Upper lobe of left lung (tissue), 6 donors: ENCODE measurements at places on chromosomes 11 and 22. TPM values are rescaled to one million over a fixed set of nuclear protein-coding genes. Genes with fewer than 3 reads are reported as not detected.

The LRRC4C gene
- total RNA-seq = 1.1 TPM

The ART1 gene
- total RNA-seq = not detected

The VEGFB gene
- 166 TPM for total RNA-seq

The NCAM1 gene
- total RNA-seq = 15.3 TPM

The RAB3IL1 gene
- 9.1 TPM for total RNA-seq

The SAAL1 gene
- total RNA-seq = 7.0 TPM

DNA sequence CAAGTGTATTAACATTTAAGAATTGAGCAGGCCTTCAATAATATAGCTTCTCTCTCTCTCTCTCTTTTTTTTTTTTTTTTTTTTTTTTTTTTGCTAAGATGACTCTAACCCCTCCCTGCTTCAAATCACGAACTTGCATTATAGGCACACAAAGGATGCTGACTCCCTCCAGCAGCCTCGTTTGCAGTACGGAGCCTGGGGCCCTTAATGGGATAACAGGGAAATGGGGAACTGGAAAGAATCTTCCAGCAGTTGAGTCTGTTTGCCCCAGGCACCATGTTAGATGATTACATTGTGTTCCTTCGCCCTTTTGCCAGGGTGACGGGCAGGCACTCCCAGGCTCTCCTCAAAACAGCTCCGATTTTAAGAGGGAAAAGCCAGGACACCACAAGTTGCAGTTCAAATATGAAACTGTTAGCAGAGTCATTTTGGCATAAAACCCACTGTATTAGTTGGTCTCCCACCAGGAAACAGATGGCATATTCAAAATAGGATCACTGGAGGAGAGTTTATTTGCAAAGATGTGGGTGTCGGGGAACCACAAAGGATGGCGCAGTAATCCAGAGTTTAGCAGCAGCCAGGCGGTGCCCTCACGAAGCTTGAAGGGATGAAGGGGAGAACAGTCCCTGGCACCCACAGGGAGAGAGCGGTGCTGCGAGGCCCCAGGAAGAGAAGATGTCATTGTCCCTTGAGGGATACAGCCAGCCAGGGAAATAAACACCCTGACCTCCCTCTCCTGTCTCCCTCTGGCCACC lies 26.5 kb upstream of the TREH start:
- H3K27me3 ChIP-seq = no peaks in the 10 kb centered on the region
- H3K27ac ChIP-seq = no peak overlapping the region
- no peaks in the 10 kb centered on the region for H3K36me3 ChIP-seq
- DNase-seq = no peak
- H3K4me3 ChIP-seq = no peak overlapping the region

DNA sequence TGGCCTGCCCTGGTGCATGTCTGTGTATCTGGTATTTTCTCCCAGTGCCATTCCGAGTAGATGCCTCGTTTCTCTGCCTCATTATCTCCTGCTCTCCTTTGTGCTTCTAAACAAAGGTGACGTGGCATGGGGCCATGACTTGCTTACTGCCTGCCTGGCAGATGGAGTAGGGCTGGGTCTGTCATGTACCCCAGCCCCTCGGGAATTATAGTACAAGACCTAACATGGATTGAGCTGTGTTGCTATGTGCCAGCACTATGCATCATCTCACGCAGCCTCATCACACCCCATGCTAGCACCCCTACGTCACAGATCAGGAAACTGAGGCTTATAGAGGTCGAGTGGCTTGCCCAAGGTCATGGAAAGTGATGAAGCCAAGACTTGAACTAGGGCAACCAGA lies 88.1 kb downstream of the GALNT18 start:
- no peak overlapping the region for H3K27ac ChIP-seq
- H3K4me3 ChIP-seq = no peak overlapping the region
- H3K27me3 ChIP-seq = no peaks in the 10 kb centered on the region
- peaks cover 55% of the 10 kb centered on the region for H3K4me1 ChIP-seq
- no peaks in the 10 kb centered on the region for H3K36me3 ChIP-seq

DNA sequence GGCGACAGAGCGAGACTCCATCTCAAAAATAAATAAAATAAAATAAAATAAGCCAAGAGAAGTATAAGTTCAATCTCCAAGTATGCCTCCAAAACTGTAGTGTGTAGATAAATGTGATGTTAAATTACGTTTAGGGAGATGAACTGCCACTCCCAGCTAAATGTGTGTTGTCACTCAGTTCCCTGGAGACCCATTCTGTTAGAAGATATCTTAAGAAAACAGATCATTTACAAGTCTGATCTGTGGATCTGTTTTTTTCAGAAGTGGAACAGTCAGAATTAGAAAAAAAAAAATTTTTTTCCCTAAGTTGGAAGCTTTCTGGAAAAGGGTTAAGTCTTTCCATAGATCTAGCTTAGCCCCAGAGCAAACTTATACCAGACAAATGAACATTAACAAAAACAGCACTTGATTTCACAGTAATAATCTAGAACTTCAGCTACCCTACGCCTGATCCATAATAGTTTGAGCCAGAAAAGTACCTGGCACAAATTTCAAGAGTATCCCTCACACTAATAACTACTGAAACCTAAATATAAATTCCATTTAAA lies 18.2 kb downstream of the CELF1 start:
- H3K4me3 ChIP-seq = no peak overlapping the region

DNA sequence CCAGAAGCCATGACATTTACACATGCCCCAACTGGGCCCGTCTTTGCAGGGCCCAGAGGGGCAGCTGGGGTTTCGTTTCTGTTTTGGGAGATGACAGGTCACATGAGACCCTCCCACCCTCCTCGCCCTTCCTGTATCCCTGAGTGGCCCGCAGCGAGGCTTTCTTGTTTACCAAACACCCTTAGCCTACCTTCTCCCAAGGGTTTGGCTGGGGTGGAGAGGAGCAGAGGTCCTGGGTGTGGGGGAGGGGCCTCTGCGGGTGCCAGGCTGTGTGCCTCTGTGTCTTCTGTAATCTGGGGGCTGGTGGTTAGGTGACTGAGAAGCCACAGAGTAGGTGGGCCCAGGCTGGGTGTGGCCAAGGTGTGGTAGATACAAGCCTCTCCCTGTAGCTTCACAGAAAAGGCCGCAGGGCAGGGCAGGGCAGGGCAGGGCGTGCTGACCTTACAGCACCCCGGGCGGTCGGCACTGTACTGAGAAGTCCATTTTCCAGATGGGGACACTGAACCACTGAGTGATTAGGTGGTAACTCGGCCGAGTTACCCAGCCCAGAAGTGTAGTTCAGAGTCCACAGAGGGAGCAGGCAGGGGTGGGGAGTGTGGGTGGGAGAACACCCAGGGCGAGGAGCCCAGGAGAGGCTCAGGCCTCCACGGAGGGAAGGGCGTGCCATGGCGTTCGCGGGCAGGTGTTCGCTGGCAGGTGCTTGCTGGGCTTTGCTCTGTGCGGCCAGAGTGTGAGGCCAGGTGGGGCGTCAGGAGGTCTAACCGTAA lies 8.7 kb downstream of the PRR5 start:
- peak; percentile 64 for DNase-seq
- H3K27me3 ChIP-seq = no peaks in the 10 kb centered on the region
- peak overlapping the region; percentile 67 for H3K27ac ChIP-seq

DNA sequence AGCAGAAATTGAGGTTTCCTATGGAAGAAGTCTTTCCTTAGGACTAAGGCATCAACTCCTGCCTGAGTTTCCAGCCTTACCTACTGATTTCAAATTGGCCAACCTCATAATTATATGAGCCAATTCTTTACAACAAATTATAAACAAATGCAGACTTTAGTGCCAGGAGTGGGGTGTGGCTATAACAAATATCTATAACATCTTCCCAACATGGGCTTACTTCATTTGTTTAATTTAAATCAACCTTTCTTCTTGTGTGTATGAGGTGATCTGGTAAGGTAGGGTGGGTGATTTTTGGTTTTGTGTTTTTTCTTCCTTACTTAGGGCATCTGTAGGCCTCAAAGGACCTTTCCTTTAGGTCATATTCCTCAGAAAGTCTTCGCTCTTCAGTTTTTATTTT lies 354.9 kb downstream of the SHANK2 start:
- DNase-seq = no peak

DNA sequence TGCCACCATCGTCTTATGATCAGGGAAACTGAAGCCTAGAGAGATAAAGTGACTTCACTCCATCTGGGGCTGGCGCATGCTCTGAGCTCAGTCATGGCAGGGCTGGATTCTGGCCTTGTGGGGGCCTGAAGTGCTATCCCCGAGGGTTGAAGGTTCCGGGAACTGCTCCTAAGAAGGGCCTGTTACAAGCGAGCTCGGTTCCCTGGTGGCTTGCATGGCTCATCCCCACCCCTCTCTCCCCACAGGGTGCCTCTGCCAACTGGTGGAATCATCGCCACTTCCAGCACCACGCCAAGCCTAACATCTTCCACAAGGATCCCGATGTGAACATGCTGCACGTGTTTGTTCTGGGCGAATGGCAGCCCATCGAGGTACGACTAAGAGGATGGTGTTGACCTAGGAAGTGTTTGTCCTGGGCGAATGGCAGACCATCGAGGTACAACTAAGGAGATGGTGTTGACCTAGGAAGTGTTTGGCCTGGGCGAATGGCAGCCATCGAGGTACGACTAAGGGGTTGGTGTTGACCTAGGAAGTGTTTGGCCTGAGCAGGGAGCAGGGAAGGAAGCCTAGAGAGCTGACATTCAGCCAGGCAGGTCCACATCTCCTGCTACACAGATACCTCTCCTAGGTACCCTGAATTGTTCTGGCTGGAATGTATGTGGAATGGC lies 19.9 kb downstream of the FADS2 start:
- H3K4me1 ChIP-seq = no peaks in the 10 kb centered on the region
- no peaks in the 10 kb centered on the region for H3K27me3 ChIP-seq
- H3K4me3 ChIP-seq = no peak overlapping the region
- DNase-seq = no peak

DNA sequence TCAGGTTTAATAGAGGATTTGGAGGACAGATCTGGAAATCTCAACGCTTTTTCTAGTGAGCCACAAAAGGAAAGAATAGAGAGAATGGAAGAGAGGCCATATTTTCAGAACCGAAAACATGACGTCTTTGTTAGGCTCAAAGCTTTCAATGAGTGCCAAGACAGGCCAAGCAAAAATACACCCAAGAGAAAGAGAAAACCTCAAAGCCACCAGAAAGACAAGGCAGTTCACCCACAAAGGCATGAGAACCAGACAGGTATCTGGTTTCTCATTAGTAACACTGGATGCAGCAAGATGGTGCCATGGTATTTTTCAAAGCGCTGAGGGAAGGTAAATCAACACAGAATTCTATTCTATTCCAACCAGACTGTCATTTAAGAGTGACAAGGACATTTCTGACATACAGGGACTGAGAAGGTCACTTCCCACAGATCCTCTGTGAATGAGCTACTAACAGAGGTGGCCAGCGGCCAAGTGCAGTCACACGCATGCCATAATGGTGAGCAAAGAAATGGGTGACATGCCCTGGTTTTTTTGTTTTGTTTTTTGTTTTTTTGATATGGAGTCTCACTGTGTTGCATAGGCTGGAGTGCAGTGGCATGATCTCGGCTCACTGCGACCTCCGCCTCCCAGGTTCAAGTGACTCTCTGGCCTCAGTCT lies 41.9 kb downstream of the TOLLIP start:
- no peak overlapping the region for H3K27ac ChIP-seq
- no peak overlapping the region for H3K4me3 ChIP-seq
- H3K36me3 ChIP-seq = no peaks in the 10 kb centered on the region
- DNase-seq = no peak
- H3K4me1 ChIP-seq = peaks cover 7% of the 10 kb centered on the region
- H3K27me3 ChIP-seq = no peaks in the 10 kb centered on the region

- no peak overlapping the region for H3K27ac ChIP-seq
- H3K27me3 ChIP-seq = no peaks in the 10 kb centered on the region
These were observed 26.8 kb downstream of the ANO1 start for GRCh38 chr11:70104961-70105360.

DNA sequence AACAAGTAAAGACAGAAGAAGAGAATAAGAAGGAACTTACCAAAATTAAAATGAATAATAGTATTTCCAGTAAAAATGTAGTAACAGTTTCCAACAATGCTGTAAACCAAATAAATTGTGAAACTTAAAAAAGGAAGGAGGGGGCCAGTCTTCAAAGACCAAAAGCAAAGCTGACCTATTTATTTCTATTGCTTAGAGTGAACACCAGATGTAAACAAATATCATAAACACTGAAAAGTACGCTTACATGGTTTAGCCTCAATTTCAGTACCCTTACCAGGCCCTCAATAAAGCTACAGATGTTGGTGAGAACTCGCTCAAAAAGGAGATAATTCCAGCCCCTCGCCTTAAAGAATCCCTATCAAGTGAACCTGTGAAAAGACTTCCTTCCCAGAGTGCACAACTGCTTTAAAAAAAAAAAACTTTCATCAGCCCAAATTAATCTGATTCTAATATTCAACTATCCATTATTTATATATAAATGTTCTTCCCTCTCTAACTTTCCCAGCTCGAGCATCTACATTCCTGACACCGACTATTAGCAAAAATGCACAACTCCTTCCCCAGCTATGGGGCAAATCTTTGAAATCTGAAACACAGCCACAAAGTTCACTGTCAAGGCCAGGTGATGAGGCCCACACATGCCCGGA lies 2.4 kb downstream of the PHF21A start:
- DNase-seq = no peak
- peaks cover 36% of the 10 kb centered on the region for H3K4me1 ChIP-seq
- H3K4me3 ChIP-seq = peak overlapping the region; percentile 72
- peak overlapping the region; percentile 92 for H3K27ac ChIP-seq
- H3K36me3 ChIP-seq = no peaks in the 10 kb centered on the region
- no peaks in the 10 kb centered on the region for H3K27me3 ChIP-seq
